ENCODE measurements at places on chromosomes 5 and 9.

- DNase-seq = no peak
These were observed 436.5 kb downstream of the KIAA0825 start for GRCh38 chr5:94181895-94182294.

DNA sequence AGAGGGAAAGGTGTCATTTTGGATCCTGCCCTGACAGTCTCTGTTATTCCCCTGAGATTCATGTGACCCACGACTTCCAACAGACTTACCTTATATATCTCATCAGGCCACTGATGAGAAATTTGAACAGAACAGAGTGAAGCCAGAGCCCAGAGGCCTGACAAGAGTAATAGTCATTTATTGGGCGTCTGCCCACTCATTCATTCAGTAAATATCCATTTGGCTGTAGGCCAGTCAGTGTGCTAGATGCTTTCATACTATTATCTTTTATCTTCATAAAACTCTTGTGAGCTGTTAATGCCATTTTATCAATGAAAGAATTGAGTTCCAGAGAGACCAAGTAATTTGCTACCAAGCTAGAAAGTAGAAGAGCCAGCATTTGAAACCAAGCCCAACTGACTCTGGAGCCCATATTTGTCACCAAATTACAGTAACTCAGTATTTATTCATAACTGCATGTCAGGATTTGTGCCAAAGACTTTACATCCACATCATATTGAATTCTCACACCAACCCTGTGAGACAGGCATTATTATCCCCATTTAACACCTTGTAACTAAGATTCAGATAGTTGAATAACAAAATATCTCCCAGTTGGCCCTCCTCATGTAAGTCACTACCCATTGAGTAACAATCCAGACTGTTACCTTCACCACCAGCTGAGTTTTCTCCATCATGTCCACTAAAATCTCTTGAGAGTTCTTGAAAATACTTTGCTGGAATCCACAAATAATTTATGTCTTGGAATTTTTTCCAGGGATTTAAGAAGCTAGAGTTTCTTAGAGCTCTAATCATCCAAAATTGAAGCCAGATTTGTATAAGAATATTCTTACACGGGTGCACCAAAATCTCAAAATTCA is 2.5 kb downstream of the PTPDC1 start:
- no peak for DNase-seq

DNA sequence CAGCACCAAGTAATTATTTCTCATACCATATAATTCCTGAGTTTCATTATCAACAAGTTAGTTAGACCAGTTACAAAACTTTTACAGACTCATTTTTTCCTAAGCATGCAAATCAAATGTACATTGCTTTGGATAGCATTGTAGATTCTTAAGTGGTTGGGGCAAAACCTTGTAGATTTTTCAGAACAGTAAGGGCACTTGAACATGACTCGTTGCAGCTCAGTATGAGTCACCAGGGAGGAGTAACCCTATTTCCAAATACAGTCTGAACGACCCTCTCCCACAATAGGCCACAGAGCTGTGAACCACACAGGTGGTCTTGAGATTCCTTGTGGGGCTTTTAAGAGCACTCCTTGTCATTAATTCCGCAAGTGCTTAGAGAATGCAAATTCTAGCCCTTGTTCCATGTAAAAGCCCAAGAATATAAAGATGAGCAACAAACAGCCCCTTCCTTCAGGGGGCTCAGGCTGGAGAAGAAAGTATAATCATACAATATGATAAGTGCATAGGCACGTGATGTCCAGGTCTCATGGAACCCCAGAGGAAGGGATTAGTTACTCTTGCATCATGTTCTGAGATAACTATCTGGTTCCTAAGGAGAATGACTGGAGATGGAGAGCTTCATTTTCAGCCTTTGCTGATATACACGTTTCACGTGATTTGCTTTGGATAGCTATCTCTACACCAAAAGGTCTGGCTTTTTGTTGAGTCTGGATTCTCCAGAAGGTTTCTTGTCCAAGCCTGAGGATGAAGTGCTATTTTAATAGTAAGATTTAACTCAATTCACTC is 295.7 kb downstream of the KCNN2 start:
- DNase-seq = no peak

GRCh38 chr5:168366116-168366515 is 74.7 kb downstream of the WWC1 start:
- DNase-seq = no peak

- DNase-seq = no peak
These were observed 163.9 kb downstream of the ARHGEF28 start for GRCh38 chr5:73789851-73790281.

DNA sequence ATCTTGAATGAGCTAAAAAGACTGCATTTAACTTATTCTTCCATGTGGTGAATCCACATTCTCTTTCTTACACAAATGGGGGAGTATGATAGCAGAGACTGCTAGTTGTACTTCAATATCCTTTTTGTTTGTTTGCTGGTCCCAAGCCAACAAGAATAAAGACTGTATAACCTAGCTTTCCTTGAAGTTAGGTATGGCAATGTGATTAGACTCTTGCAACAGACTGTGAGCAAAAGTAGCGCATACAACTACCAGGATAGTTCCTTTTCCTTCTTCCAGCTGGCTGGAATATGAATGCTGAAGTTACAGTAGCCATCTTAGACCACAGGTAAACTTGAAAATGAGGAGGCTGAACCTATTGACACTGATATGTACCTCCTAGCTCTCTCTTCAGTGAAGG is 17.9 kb upstream of the KIF2A start:
- DNase-seq = no peak
